GM19239 (cell line): ENCODE measurements at places on chromosomes 13 and 19.

DNA sequence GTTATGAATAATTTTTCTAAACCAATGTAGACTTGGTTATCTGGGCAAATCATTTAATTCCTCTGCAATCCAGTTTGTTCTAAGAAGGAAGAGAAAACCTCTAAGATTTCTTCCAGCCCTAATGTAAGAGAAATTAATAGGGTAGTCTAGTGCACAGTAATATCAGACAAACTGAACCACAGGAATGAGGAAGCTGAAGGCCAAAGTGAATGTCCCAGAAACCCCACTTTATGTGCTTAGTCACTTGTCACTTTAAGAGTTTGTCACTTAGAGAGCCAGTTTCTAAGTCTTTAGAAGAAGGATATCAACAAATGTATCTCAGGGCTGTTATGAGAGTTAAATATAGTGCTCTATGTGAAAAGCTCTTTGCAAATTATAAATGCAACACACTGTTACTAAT lies 750.6 kb downstream of the DIAPH3 start:
- no peak for DNase-seq

- no peak for DNase-seq
Observed at GRCh38 chr13:114275304-114275703, 6.1 kb upstream of the UPF3A start.

DNA sequence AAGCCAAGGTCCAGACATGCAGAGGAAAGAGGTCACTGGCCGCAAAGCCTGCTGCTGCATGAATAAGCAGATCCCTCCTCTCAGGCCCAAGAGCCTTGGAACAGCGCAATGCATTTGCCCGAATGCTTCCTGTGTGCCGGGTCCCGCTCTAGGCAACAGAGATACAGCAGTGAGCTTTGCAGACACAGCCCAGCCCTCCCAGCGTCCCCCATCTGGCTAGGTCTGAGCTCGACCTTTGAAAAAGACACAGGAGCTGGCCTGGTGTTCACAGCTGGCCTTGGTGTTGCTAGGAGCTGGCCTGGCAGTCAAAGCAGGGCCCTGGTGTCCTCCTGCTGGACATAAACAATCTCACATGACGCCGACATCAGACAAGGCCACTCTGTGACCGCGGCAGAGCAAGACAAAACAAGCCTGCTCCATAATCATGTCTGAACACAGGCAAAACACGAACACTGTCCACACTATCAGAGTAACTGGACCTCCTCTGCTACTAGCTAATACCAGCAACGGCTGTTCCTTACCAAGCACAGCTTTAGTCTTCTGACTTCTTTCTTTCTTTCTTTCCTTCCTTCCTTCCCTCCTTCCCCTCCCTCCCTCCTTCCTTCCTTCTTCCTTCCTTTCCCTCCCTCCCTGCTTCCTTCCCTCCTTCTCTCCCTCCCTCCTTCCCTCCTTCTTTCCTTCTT lies 5.7 kb upstream of the PEX11G start:
- DNase-seq = no peak

- no peak for DNase-seq
Observed at GRCh38 chr13:39527961-39528660, 74.9 kb downstream of the LHFPL6 start.
